ENCODE measurements at places on chromosomes 6 and 20. TPM values are rescaled to one million over a fixed set of nuclear protein-coding genes. Genes with fewer than 3 reads are reported as not detected.

Gene SIRPD
- total RNA-seq = not detected

Gene SLC17A3
- 1.0 TPM for total RNA-seq

Gene NAPB
- total RNA-seq = 3.3 TPM

Gene TCP11
- total RNA-seq = not detected

Gene POPDC3
- 24.4 TPM for total RNA-seq

Gene SLC17A1
- total RNA-seq = 0.16 TPM

Gene CST4
- not detected for total RNA-seq

Gene DOK5
- total RNA-seq = not detected

Gene FKBP5
- 117 TPM for total RNA-seq

Gene RAD21L1
- not detected for total RNA-seq

Gene SNAI1
- 12.0 TPM for total RNA-seq

Gene ABHD16B
- total RNA-seq = not detected

Gene SNRPB2
- total RNA-seq = 120 TPM

Gene SLC52A3
- total RNA-seq = 0.57 TPM

Gene SDCBP2
- total RNA-seq = 2.1 TPM

Gene LY86
- total RNA-seq = not detected

Gene POU3F2
- total RNA-seq = not detected

Gene FAM217A
- not detected for total RNA-seq

Gene SERPINB6
- total RNA-seq = 140 TPM

Gene HLA-DRA
- total RNA-seq = not detected

Gene USP49
- 0.83 TPM for total RNA-seq

Gene BEND6
- 0.70 TPM for total RNA-seq

Gene TCF21
- 0.09 TPM for total RNA-seq

Gene PHF10
- total RNA-seq = 21.3 TPM

Gene HDGFL1
- not detected for total RNA-seq
